ENCODE measurements at places on chromosomes 5 and 9. TPM values are rescaled to one million over a fixed set of nuclear protein-coding genes. Genes with fewer than 3 reads are reported as not detected.
A peak's percentile ranks its signal among the peaks of the same experiment; 100 is the strongest.

CER1 gene
- polyA plus RNA-seq, result not detected

C9orf153 gene
- polyA plus RNA-seq, result not detected

PARP8 gene
- 45.7 TPM for polyA plus RNA-seq

GPR151 gene
- not detected for polyA plus RNA-seq

CDC25C gene
- polyA plus RNA-seq, result not detected

DDX4 gene
- polyA plus RNA-seq, result not detected

ADRA1B gene
- polyA plus RNA-seq, result not detected

LRRC19 gene
- polyA plus RNA-seq, result not detected

PCDH1 gene
- 0.05 TPM for polyA plus RNA-seq

CDC42SE2 gene
- 348 TPM for polyA plus RNA-seq

RABL6 gene
- polyA plus RNA-seq, result 9.4 TPM

PTGS1 gene
- polyA plus RNA-seq, result not detected

TMC1 gene
- not detected for polyA plus RNA-seq

SLC6A18 gene
- polyA plus RNA-seq, result not detected

DNA sequence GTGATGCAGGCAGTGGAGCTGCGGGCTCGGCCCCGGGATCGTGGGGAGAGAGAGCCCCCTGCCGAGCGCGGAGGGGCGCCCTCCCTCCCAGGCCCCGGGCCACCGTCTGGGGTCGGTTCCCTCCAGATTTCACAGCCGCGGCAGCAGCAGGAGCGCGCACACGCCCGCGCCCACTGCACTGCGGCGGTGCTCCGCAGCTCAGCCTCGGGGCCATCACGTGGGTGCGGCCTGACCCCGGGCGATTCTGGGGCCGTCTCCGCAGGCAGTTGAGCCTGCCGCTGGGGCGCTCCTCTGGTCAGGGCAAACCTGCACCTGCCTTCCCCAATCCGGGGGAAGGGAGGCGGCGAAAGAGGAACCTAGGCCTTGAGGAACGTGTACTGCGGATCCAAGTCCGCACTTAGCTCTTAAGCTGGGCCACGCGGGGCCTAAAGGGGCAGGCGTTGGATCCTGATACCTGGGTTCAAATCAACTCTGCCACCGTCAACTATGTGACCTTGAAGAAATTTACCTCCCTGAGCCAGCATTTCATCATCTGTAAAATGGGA lies 9.4 kb upstream of the DELE1 start:
- no peak overlapping the region for H3K27ac ChIP-seq
- H3K4me3 ChIP-seq, result peak overlapping the region; percentile 48
- no peaks in the 10 kb centered on the region for H3K4me1 ChIP-seq
- no peaks in the 10 kb centered on the region for H3K36me3 ChIP-seq
- peaks cover 5% of the 10 kb centered on the region for H3K27me3 ChIP-seq

GRCh38 chr5:180918380-180918779 lies 19.4 kb downstream of the BTNL8 start:
- no peaks in the 10 kb centered on the region for H3K4me1 ChIP-seq
- no peak overlapping the region for H3K27ac ChIP-seq
- no peaks in the 10 kb centered on the region for H3K27me3 ChIP-seq
- H3K36me3 ChIP-seq, result no peaks in the 10 kb centered on the region
- no peak for DNase-seq

DNA sequence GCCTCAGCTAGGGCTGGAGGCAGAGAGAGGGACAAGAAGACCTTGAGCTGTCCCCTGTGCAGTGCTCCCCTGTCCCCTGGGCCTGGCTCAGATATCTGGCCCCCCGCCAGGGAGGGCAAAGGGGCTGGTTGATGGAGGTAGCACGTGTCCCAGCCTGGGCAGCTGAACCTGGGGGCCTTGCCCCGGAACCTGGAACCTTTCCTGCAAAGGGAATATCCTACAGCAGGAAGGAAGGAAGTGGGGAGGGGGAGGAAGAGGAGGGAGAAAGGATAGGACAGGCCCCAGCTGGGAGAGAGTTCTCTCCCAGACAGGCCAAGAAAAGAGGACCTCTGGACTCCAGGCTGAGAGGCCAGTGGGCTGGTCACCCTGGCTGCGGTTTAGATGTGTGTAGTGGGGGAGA lies 27.6 kb upstream of the PSD2 start:
- H3K4me1 ChIP-seq, result peaks cover 8% of the 10 kb centered on the region
- no peak overlapping the region for H3K27ac ChIP-seq
- no peaks in the 10 kb centered on the region for H3K36me3 ChIP-seq
- no peak for DNase-seq

GRCh38 chr9:121772600-121773285 lies 121.3 kb downstream of the DAB2IP start:
- no peaks in the 10 kb centered on the region for H3K27me3 ChIP-seq
- H3K36me3 ChIP-seq, result no peaks in the 10 kb centered on the region

DNA sequence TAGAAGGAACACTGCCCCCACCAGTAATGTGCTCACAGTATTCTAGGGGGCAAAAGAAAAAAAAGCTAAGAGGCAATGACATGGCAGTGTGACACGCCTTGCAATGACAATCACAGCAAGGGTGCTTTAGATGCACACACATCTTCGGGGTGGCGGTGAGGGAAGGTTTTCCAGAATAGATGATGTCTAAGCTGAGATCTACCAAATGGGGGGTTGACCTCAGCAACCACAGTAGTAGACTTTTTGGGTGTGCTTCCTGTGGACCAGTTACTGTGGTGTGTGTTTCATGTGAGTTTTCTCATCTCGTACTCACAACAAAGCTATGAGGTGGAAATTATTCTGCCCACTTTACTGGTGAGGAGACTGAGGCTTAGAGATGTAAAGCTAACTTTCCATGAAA lies 10.2 kb upstream of the IL12B start:
- no peaks in the 10 kb centered on the region for H3K27me3 ChIP-seq
- no peak overlapping the region for H3K4me3 ChIP-seq
- H3K36me3 ChIP-seq, result no peaks in the 10 kb centered on the region
- no peak overlapping the region for H3K27ac ChIP-seq
- peaks cover 45% of the 10 kb centered on the region for H3K4me1 ChIP-seq

DNA sequence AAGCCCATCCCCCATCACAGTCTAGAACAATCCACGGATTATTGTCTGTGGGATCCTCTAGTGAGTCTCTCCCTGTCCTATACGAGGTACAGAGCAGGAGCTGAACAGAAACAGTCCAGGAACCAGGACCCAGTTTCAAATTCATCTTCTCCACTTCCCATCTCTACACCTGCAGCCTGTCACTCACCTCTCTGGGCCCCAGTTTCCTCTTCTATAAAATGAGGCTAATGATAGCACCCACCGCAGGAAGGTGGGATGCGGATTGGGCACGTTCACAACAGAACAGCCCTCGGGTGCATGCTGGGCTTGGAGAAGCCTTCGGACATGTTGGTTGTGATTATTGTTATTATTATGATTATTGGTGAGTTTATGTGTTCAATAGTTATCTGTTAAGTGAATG lies 78.5 kb downstream of the ANKRD33B start:
- H3K36me3 ChIP-seq, result no peaks in the 10 kb centered on the region
- no peak for DNase-seq
- no peaks in the 10 kb centered on the region for H3K4me1 ChIP-seq
- H3K27ac ChIP-seq, result no peak overlapping the region
- no peak overlapping the region for H3K4me3 ChIP-seq
- H3K27me3 ChIP-seq, result no peaks in the 10 kb centered on the region

GRCh38 chr9:27453860-27454553 lies 70.1 kb upstream of the IFNK start:
- no peak overlapping the region for H3K27ac ChIP-seq
- no peak overlapping the region for H3K4me3 ChIP-seq
- no peaks in the 10 kb centered on the region for H3K36me3 ChIP-seq
- DNase-seq, result no peak
- H3K27me3 ChIP-seq, result no peaks in the 10 kb centered on the region
- no peaks in the 10 kb centered on the region for H3K4me1 ChIP-seq

DNA sequence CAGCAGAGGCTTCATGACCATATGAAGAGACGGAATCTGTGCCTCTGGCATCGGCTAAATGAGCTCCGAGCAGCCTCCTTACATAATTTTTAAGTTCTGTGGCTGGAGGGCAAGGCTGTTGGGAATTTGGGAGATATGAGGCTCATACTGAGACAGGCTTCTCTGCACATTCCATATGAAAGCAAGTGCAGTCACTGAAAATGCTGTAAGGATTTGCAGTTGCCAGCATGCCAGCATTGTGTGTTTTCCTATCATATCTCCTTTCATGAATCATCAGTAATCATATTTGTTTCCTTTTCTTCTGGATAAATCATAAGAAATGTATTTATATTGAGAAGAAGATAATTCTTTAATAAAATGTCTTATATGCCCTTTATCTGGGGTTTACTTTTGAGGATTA lies 775.4 kb downstream of the SEMA5A start:
- H3K27ac ChIP-seq, result no peak overlapping the region
- H3K4me3 ChIP-seq, result no peak overlapping the region
- no peaks in the 10 kb centered on the region for H3K36me3 ChIP-seq
- no peak for DNase-seq
- H3K4me1 ChIP-seq, result no peaks in the 10 kb centered on the region

DNA sequence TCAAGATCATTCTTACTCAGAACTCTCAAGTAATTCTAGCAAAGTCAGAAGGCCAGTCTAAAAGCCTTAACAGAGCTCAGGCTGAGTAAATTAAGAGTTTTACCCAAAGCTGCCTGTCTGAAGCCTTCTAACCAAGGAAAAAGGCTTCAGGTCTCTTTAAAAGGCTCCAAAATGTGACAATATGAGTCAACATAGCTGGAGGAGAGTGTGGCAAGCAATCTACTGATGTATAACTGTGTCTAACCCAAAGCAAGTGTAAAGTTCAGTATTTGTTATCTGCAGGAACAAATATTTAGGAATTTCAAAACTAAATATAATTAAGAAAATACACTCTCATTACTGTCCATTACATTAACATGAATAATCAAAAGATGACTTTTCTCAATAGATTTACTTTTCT lies 11.0 kb downstream of the ZBTB5 start:
- no peaks in the 10 kb centered on the region for H3K36me3 ChIP-seq
- H3K4me1 ChIP-seq, result no peaks in the 10 kb centered on the region
- no peak for DNase-seq
- H3K27ac ChIP-seq, result no peak overlapping the region
- H3K27me3 ChIP-seq, result no peaks in the 10 kb centered on the region
- no peak overlapping the region for H3K4me3 ChIP-seq

GRCh38 chr5:119288379-119289033 lies 67.3 kb upstream of the TNFAIP8 start:
- H3K27ac ChIP-seq, result peak overlapping the region; percentile 82
- DNase-seq, result no peak
- H3K4me3 ChIP-seq, result peak overlapping the region; percentile 47
- no peaks in the 10 kb centered on the region for H3K36me3 ChIP-seq

DNA sequence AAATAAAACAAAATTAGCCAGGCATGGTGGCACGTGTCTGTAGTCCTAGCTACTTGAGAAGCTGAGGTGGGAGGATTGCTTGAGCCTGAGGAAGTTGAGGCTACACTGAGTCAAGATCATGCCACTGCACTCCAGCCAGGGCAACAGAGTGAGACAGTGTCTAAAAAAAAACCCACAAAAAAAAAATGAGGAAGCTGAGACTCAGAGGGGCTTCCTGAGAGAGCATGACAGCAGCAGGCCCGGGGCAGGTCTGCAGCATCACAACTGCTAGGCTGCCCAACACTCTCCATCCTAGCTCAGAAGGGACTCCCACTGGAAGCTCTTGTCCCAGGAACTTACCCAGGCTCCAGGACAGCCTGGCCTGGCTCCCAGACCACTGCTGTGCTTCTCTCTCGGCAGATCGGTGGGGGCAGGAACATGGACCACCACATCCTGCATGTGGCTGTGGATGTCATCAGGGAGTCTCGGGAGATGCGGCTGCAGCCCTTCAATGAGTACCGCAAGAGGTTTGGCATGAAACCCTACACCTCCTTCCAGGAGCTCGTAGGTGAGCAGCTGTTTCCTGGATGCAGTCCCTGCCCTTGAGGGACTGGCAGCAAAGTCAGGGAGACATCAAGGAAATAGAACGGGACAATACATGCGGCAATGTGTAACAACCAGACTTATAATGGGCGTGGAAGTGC lies 19.1 kb downstream of the PTGS1 start:
- H3K4me3 ChIP-seq, result no peak overlapping the region
- no peaks in the 10 kb centered on the region for H3K27me3 ChIP-seq
- no peak for DNase-seq
- H3K4me1 ChIP-seq, result no peaks in the 10 kb centered on the region

DNA sequence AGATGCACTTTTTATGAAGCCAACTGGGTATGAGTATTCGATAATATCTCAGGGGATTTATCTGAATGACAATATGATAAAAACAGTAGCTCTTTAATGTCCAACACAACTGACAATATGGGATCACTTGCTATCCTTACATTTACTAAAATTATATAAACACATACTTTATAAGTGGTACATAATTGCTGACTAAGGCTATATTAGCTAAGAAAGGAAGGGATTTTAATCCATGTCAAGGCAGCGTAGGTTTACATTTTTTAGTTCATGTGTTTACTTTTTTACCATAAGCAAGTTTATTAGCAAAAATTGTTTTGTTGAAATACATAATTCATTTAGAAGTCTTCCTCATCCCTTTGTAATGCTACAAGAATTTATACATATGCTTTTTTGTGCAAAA lies 796.2 kb downstream of the TLE1 start:
- H3K36me3 ChIP-seq, result no peaks in the 10 kb centered on the region
- no peak for DNase-seq
- H3K27ac ChIP-seq, result no peak overlapping the region
- H3K4me1 ChIP-seq, result no peaks in the 10 kb centered on the region
- H3K4me3 ChIP-seq, result no peak overlapping the region

DNA sequence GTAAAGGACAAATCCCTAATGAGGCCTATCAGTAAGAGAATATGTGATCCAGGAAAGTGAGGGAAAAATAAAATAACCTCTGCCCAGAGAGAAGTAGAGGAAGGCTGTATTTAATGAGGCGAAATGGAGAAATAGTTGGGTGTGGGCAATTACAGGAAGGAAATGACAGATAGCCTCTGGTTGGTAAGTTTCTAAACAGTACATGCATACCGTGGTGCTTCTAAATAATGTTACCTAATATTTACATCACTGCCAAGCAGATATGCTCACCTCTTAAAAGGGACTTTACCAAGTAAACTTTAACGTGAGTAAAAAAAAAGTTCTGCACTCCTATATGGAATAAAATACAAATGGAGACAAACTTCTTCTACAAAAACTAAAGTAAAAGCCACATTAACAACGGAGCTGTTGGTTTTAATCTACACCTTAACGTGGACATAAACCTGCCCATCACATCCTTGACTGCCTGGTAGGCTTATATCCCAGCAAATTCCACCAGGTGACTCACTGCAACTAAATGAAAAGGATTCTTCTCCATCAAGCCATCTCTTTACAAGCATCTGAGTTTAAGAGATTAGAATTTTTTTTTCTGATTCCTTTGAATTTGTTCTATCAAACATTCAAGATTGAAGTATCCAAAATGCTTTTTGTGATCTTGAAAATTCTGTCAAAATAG lies 12.4 kb downstream of the NFIL3 start:
- H3K27ac ChIP-seq, result no peak overlapping the region
- no peaks in the 10 kb centered on the region for H3K36me3 ChIP-seq
- no peaks in the 10 kb centered on the region for H3K27me3 ChIP-seq
- no peaks in the 10 kb centered on the region for H3K4me1 ChIP-seq
- no peak for DNase-seq
